NCI-H69 (cell line): ENCODE measurements at places on chromosomes 1 and 21.

DNA sequence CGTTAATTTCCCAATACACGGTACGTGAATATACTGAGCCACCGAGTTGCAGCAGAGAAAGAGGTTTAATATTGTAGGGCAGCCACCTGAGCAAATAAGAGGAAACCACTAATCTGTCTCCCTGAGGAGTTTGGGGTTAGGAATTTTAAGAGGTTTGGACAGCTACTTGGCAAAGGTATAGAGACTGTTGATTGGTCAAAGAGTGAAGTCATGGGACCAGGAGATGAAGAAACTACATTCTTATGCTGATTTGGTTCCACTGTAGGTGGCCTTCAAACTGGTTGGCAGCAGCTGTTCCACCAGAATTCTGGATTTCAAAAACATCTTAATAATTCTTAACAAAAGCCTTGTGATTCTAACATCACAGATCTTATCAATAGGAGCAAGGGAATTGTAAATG, 485.4 kb upstream of the PRMT6 start:
- peak; percentile 3 for DNase-seq

GRCh38 chr1:111448482-111448917, 556 bp downstream of the WDR77 start:
- peak; percentile 23 for DNase-seq

DNA sequence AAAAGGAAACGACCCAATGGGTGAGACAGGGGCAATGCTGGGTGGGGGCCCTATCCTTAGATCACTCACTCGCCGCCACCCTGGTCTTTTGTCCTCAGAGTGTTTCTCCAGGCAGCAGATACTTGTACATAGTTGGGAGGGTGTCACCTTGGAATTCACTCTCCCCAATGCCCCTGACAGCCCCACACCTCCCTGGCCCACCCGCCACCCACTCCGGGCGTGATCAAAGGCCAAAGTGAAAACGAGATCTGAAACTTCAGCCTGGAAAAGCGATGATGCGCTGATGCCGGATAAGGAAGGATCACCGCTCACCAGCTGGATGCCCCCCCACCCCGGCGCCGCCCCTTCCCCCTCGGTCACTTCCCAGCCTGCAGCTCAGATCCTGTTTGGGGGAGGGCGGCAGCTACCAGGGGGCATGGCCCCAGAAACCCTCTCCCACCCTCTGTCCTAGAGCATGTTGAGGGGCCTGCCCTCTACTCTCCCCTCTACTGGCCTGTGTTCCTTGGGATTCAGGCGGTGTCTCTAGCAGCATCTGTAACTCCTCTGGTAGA, 33.6 kb upstream of the CASZ1 start:
- no peak for DNase-seq

GRCh38 chr1:40404670-40405462, 31.3 kb downstream of the SMAP2 start:
- DNase-seq: peak; percentile 46

DNA sequence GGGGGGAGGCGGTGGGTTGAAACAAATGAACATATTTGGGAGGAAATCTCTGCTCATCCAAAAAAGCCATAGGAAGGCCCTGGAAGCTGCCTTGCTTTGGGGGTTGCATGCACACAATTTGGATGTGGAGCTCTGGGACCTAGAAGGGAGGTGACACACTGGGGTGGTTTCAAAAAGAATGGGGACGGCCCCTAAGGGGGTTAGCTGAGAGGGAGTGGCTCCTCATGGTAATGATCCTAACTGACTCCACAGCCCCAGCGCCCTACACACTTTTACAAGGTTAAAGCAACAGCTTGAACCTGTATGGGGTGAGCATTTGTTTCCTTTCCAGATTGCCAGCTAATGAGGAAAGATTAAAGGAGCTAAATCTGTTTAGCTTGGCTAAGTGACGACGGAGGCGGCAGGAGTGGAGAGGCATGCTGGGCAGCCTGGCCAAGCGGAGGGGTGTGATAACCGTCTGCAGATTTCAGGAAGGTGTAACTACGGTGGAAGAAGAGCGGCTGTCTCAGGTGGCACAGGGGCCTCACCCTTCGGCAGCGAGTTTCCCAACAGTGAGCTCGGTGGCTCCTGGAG, 107.3 kb downstream of the RNF220 start:
- peak; percentile 90 for DNase-seq

GRCh38 chr1:178649582-178650350, 75.3 kb upstream of the RALGPS2 start:
- no peak for DNase-seq

GRCh38 chr1:186236921-186237320, 138.1 kb downstream of the TPR start:
- no peak for DNase-seq

DNA sequence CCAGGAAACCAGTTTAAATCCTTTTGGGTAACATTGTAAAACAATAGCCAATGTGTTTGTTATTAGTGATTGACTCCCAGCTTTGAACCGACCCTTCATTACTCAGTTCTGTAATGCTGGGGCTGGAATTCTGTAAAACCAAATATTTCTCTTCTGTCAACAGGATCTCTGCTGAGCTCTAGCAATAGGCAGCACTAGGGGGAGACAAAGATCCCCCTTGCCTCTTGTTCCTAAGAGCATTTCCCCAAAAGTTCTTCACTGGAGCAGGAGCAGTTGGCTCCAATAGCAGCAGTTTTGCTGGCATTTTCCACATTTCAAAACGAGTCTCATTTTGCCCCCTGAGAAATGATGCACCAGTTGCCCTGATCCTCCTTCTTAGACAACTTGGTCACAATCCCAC, 1671.1 kb downstream of the MRPL39 start:
- DNase-seq: peak; percentile 75
